ENCODE measurements at places on chromosomes 16 and 17.

GRCh38 chr17:40457369-40457768, 14.1 kb downstream of the IGFBP4 start:
- no peak for DNase-seq

GRCh38 chr16:168424-168823, 2.6 kb downstream of the HBM start:
- no peak for DNase-seq

- DNase-seq: no peak
Measured at GRCh38 chr16:19636436-19637267, 81.1 kb downstream of the VPS35L start.

DNA sequence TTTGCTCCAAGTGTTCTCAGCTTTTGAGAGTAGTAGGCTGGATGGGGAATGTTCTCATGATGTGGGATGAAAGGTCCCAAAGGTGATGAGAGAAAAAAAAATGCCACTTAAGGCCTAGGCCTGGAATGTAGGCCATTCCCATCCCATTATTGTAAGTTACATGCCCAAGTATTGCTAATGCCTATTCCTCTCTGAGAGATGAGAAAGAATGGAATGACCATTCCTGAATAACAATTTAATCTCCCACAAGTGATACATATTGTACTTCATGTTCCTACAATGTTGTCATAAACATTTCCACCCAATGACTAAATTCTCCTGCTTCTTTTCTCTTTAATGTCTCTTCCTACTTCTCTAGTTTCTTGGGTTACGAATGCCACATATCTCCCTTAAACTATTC, 102.8 kb upstream of the KCNJ16 start:
- DNase-seq: no peak

GRCh38 chr16:67996666-67997065, 2.6 kb downstream of the DPEP2 start:
- DNase-seq: no peak

DNA sequence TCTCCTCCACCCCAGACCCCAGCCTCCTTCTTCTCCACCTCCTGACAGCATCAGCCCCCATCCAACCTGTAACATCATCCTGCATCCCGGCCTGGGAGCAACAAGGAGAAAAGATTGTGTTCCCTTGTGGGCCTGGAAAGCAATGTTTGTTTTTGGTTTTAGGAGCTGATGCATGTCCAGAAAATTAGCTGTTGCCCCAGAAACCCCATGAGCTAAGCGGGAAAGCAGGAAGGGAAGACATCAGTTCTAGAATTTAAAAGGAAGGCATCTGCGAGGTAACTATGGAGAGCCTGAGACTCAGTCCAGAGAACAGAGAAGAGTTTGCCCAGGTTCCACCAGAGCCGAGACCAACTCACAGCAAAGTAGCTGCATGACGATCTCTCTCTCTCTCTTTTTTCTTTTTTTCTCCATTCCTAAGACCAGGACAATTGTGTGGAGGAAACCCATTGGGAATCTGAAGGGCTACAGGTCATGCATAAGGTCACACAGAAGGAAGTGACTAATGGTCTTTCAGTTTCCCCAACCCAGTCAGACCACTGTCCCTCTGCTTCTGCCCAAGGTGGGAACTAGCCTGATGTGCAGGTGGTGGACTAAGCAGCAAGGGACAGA, 124.4 kb downstream of the SLC39A11 start:
- no peak for DNase-seq

DNA sequence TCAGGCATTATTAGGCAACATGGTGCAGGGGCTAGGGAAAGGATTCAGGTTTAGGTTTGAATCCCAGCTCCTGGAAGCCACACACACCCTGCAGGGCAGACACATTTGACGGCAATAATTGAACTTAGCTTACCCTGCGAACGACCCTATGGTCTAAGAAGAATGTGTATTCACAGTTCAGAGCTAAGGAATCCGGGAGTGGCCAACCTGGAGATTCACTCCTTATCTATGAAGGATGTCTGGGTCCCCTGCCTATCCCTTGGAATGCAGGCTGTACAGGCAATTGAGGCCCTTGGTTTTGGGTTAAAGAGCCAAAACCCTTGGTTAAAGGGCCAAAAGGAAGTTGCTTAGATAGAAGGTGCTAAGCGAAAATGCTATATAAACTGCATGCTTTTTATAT, 2.9 kb upstream of the SYT17 start:
- DNase-seq: no peak

DNA sequence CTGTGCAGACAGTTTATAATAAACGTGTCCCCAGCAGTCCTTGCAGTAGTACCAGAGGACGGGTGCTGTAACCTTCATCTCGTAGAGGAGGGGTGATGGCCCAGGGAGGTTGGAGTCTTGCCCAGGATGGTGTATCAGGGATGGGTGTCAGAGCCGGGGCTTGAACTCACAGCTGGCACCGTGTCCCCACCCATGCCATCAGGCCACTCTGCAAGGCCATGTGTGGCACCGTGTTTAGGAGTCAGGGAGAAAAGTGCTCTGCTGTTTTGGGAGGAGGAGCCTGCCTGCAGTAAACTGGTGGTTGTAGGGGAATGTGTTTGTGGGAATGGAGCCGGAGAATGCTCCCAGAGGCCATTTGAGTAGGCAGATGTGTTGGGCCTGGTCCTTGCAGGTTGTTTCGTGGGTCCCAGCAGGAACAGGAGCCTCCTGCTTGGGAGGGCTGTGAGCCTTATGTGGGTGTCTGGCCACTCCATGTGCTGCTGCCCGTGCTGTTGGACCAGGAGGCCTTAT, 1.7 kb downstream of the ADORA2B start:
- DNase-seq: no peak

GRCh38 chr16:81668243-81669097, 110.6 kb upstream of the PLCG2 start:
- DNase-seq: no peak

- DNase-seq: no peak
Measured at GRCh38 chr16:11250091-11250785, 5.8 kb downstream of the SOCS1 start.

GRCh38 chr16:29820271-29820701, at the start of gene MVP:
MVP (plus strand) TSS chr16:29820462; CDS start chr16:29830550, 10,088 bp downstream.
- DNase-seq: no peak

DNA sequence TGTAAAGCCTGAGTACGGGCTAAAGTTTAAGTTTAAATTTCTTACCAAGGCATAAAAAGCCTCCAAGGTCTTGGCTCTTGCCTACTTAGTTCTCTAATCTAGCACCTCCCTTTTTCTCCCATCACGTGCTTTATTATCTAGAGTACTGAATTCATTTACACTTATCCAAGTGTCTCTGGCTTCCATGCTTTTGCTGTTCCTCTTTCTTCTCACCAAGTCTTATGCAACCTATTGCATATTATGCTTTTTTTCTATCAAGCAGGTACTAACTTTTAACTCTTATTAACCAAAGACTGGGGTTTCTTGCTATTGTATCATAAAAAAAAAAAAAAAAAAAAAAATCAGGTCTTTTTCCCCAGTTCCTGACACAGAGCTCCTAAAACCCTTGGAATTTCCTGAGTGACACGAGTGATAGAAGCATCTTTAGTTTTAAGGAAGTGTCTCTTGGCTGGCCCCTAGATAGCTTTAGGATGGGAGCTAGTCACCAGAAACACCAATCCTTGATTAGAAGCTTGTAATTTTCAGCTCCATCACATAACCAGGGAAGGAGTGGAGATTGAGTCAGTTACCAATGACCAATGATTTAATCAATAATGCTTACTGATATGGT, 44.9 kb downstream of the SSH2 start:
- no peak for DNase-seq

GRCh38 chr16:24309258-24310142, 53.4 kb downstream of the CACNG3 start:
- no peak for DNase-seq

GRCh38 chr16:27374221-27374803, 27.7 kb upstream of the IL21R start:
- DNase-seq: no peak

DNA sequence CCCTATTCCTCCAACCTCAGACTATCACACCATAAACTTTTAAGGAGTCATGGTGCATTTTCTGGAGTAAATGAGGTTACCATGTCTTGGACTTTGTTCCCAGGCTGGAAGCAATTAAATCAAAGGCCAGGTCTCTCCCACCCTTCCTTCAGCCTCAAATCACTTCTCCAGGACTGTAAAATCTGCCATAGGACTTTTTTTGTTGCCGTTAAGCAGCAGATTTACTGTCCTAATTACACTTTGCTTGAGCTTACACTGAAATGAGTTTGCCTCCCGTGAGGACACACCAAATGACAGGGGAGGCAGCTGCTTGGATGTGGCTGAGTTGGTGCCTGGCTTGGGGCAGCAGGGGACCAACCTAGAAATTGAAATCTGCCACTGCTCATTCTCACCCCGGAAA, 14.7 kb downstream of the DCAKD start:
- no peak for DNase-seq

DNA sequence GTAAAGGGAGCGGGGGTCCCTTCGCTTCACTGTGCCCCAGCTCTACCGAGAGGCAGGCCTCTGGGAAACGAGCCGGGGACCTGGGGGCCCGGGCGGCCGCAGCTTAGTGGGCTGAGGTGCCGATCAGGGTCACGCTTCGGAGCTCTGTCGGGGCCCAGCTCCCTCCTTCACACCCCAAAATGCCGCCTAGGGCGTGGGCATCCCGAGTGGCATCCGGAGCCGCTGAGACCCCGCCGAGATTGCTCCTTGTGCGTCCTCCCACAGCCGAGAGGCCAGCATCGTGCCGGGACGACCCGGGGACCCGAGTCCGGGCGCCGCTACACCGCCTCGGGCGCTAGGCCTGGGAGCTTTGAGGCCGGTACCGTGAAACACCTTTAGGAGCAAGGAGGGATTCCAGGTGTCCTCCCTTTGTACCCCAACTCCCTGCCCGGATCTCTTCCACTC, 1.3 kb downstream of the SALL1 start:
- no peak for DNase-seq

DNA sequence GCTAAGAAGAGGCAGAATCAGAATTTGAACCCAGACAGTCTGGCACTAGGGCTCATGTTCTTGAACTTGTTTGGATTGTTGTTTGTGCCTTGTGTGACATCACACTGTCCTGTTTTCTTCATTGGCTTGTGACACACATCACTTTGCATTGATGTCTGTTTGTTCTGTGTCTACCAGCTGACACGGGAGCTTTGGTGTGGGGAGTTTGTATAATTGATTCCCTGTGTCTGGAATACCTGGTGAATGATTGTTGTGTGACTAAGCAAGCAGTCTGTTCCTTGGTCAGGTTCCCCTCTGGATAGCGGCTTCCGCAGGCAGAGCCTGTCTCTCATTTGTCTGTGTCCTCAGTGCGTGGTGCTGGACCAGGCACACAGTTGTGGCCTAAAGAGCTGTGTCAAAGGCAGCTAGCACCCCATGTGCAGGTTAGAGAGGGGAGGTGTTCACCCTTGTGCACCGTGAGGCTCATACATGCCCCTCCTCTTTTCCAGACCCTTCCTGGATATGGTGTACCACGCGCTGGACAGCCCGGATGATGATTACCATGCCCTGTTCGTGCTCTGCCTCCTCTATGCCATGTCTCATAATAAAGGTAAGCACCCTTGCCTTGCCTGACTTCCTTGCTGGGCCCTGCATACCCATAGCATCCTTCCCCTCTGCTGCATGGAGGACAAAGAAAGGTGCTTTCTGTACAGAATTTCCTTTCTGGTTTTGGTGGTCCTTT, 80.1 kb downstream of the CLEC16A start:
- no peak for DNase-seq

GRCh38 chr17:58991718-58992331, 114.9 kb downstream of the TRIM37 start:
- no peak for DNase-seq

DNA sequence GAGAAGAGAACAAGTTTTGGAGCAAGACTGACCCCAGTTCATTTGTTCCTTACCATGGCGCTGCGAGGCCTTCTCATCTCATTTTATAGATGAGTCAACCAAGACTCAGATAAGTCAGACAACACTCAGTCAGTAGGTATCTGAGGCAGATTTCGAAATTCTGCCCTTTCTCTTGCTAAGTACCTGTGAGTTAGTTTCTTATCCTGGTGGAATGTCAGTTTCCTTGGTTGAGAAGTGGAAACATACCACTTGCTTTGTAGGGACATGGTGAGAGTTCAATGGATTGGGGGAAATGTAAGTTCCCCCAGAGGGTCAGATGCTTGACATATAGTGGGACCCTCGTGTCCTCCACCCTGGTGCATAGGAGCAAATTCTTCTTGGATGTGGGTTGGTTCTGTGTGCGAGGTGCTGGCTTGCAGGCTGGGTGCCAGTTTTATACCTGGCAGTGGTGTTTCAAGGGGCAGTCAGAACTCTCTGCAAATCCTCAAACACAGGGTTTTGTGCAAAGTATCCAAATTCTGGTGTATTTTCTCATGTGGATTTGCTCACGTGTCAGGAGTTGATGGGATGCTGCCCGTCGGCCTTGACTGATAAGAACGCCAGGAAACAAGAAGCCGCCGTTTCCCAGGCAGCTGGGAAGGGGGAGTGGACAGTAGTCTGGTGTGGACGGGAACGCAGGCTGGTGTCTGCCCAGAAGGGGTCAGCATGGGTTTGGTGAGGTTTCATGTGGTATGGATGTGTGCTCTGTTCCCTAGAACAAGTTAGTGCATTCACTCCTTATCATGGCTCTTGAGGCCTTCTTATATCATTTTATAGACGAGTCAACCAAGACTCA, 61.1 kb upstream of the CIBAR2 start:
- DNase-seq: no peak

GRCh38 chr17:82570277-82570676, 50.7 kb downstream of the FOXK2 start:
- DNase-seq: no peak

DNA sequence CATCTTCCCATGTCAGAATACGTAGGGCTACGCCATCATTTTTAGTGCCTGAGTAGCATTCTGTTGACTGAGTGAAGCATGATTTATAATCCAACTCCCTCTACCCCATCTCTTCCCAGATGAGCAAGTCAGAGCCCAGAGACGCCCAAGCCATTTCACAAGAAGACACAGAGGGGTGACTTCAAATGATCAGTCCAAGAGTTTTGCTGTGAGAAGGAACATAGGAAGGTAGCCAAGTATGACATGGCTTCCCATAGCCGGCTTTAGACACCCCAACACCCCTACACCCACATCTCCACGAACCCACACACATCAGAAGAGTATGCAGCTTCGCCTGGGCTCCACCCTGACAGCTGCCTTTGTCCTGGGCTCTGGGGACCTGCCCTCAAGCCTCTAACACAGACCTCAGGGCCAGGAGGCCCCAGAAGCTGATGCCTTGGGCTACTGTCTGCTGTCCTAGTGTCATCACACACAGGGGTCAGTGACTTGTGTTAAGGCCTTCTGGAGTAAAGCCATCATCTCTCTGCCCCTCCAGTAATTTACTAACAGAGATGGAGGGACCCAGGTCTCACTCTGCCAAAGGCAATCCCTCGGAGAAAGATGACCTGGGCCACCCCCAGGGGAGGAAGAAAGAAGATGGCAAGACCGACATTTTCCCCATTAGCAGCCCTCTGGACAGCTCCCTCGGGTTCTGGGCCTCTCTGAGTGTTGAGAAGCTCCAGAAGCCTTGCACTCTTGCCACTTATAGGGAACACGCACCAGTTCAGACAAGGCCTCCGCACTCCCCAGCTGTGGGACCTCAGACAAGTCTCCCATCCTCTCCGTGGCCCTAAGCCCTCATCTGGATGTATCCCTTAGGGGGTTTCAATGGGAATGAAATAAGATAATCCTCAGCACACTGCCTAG, 38.7 kb upstream of the MRPS23 start:
- DNase-seq: no peak

- DNase-seq: no peak
Measured at GRCh38 chr17:7858522-7858810, 663 bp downstream of the CYB5D1 start.

Measured in anterior cingulate cortex (tissue), 58 donors.